ENCODE measurements at places on chromosomes 12 and 14.

GRCh38 chr12:105166736-105167135 is 59.2 kb downstream of the WASHC4 start:
- no peak for DNase-seq

DNA sequence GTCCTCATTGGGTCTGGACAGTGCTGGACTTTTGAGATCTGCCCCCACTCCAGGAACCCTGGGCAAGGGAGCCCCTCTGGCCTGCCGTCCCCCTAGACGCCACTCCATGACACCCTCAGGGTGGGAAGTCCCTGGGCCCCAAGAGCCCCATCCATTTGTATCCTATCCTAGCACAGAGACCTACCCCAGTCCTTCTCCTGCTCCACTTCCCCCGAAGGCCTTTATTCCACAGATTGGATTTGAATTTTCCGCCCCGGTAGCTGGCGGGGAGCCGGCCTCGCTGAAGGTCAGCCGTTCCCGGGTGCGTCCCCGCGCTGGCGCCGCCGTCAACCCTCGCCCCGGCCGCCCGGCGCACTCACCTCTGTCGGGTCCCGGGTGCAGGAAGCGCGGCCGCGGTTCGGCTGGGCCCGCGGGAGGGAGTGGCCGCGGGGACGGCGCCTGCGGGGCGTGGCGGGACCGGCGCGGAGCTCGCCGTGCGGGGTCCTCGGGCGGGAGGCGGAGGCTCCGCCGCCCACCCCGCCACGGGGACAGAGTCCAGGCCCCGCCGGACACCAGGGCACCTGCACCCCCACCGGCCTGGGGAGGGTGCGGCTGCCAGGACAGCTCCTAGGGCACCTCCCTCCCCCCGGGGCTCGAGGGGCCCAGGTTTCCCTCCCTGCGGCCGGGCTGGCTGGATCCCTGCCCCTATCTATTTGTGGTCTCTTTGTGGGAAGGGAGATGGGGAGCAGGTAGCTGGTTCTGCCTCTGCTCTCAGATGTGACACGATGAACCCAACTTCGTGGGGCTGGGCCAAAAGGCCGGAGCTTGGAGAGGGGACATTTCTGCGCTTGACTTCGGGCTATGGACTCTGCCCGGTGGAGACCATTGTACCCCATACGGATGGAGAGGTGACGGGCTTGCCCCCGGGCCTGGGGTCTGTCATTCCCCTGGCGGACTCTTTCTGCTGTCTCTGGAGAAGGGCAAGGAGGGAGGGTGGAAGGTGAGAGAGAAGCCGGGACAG is 19.9 kb upstream of the GPR68 start:
- DNase-seq: no peak

DNA sequence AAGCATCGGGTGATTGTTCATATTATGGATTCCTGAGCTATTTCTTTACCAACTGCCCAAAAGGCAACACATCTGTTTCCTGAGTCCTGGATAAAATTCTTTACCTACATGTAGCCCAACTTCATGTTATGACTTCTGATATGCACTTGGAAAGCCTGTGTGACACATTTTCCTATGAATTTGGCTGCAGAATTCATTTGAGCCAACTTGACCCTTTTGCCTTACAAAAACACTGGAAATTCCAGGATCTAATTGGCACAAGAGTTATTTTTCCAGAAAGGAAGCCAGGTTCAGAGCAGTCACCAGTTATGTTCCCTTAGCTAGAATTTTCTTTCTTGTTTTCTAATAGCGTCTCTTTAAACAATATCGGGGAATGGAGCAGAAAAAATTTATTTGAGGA is 202.5 kb upstream of the LRIG3 start:
- DNase-seq: no peak

- DNase-seq: no peak
Observed at GRCh38 chr14:63277591-63278183, 41.0 kb downstream of the GPHB5 start.

DNA sequence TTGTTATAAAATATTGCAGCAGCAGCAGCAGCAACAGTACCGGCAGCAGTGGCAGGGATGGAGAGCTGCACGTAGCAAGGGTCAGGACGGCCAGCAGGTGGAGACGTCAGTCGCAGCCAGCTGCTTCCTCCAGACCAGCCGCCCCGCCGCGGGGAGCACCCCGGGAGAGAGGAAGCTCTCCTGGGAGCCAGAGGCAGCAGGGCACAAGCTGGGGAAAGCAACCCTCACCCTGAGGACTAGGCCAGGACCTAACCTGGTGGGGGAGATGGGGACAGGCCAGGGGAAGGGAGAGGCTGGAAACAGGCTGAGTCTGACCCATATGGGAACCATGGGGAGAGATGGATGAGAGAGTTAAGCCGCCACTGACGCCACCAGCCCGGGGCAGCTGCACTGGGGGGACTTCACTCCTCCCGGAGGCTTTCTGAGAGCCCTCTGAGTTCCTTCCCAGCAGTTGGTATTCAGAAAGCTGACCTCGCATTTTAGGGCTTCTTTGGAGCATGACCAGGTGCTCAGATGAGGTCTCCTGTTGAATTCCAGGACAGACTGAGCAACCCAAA is 56.3 kb downstream of the SPTB start:
- DNase-seq: peak; percentile 60
